ENCODE measurements at places on chromosomes 12 and 14.

- no peak for DNase-seq
These were observed 25.8 kb upstream of the CLEC4E start for GRCh38 chr12:8566525-8566924.

DNA sequence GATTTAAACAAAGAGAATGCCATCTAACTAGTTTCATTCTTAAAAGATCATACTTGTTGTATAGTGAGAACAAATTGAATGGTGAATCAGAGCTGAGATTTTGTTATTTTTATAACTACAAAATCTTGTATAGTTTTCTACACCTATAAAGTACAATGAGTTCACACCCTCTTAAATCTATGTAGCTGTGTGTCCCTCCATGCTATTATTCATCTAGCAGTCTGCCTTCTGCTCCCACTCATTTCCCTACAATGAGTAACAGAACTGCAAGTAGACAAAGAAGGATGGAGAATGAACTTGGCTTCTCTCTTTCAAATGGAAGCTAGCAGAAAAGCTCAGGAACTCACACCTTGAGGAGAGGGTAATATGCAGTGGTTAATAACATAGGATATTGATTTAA lies 7.1 kb downstream of the IFNG-AS1 start:
- no peak for DNase-seq

DNA sequence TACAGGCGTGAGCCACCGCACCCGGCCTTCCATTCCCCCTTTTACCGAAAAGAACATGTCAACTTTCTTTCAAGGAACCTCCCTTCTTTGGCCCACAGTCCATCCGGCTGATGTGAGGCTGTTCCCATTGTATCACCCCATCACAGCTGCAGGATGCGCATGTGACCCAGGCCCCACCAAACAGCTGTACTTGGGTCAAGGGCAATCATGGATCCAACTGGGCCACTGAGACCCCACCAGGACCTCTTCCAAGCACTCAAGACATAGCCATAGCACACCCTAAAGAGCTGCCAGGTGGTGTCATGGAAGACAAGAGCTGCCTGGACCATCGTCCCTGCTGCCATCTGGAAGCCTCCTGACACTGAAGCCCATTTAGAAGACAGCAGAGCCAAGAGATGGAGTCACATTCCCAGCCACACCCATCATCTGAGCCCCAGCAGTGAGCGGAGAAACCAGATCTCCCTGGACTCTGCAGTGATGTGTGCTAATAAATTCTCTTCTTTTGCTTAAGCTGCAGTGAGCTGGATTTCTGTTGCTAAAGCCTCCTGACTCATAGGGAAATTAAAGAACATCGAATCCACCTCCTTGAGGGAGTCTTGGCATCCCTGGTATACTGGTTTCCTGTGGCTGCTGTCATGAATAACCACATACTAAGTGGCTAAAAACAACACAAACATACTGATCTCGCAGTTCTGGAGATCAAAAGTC lies 105.6 kb downstream of the KSR2 start:
- DNase-seq = no peak

DNA sequence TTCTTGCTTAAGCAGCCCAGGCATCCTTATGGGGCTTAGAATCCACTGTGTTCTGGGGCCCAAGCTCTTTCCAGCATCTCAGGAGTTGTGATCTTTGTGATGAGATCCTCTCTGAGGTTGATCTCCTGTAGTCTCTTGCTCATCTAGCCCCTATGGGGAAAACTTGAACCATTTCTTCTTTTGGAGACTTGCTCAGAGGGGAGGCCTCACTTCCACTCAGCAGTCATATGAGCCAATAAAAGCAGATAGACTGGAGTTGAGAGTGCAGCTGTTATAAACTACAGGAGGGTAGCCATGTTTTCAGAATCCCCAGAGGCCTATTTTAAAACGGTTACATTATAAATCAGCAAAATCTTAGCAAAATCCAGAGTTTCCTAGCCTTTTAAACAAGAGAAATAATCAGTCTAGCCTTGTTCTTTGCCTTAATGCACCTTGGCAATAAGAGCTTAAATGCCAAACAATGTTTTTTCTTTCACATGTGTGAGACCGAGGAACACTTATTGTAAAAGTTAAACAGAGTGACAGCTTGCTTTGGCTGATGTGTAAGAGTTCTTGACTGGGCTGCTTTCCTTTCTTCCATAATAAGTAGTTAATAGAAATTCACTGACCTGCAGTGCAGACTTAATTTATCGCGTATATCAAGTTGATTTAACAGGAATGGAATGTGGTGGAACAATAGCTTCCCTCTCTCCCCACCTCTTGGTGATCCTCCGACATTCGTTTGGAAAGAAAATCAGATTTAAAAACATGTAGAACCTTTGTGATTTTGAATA lies 168.3 kb downstream of the NEDD1 start:
- DNase-seq = no peak

DNA sequence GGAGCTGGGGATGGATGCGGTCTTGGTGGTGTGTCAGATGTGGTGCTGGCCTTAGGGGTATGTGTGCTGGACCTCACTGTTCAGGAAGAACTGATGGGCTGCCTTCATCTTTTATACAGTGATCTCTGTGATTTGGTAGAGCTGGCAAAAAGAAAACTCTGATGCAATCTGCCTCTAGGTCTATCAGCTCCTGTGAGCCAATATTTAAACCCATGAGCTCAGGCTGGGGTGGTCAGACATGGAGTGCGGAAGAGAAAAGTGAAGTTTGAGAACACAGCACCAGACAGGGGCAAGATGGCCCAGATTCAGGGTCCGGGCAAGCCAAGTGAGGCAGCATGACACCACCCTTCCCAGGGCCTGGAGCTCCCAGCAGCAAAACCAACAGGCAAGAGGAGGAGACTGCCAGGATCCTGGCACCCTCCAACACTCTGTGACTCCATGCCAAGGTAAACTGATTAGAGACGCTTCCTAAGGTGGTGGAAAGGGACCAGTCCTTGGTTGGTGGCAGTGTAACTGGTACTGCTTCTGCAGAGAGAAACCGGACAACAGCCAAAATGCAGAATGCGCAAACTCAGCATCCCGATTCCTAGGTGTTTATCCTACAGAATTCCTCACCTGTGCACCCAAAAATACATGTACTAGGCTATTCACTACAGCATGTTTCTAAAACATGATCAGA lies 82.3 kb downstream of the CHGA start:
- peak; percentile 17 for DNase-seq

DNA sequence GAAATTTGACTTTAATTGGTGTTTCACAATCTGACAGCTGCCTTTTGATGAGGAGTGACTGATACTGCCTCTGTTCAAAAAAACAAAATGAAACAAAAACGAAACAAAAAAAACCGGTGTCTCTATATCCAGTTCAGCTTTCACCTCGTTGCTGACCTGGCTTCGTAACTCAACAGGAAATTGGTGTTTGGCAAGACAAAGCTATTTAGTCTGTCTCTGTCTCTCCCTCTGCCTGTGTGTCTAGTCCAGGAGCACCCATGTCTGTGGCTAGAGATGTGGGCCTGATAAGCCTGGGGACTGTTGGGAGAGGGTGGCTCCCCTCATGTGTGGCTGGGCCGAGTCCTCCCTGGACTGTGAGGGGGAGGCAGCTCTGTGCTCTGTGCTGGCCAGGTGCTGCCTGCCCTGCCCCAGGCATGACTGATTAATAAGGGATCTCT lies 11.3 kb downstream of the CACNA1C start:
- DNase-seq = peak; percentile 32

GRCh38 chr12:132012919-132013568 lies 63.3 kb downstream of the EP400 start:
- no peak for DNase-seq

DNA sequence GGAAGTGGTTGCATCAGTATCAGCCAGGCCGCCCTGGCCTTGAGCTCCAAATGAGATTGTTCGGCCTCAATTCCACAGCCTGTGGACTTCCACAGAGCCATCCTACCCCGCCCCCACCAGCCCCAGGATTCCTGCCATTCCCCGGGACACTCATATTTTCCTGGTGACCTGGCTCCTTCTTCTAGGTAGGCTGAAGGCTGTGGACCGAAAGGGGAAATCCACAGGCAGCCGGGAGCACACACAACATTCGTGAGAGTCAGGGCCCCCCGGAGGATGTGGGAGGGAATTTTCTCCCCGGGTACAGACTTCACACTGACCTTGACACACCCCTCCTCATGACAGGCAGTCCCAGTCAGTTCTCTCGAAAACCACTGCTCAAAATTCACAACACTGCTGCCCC lies 39.9 kb downstream of the RIN3 start:
- DNase-seq = no peak

DNA sequence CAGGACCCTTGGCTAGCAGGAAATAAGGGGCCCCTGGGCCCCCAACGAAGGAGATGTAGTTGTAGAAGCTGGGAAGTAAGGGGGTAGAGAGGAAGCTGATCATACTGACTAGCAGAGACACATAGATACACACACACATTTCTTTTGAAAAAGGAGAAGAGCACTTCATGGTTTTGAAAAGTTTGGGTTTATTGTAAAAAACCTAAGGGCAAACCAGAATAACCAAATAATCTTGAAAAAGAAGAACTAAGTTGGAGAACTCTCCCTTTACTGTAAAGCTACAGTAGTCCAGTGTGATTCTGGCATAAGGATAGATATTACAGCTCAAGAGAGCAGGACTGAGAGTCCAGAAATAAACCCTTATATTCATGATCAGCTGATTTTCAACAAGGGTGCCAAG lies 5.8 kb upstream of the HCAR3 start:
- no peak for DNase-seq

GRCh38 chr12:51980051-51980808 lies 26.5 kb upstream of the TAMALIN start:
- DNase-seq = peak; percentile 71

- no peak for DNase-seq
These were observed 254.7 kb downstream of the ADGRD1 start for GRCh38 chr12:131208425-131208824.

DNA sequence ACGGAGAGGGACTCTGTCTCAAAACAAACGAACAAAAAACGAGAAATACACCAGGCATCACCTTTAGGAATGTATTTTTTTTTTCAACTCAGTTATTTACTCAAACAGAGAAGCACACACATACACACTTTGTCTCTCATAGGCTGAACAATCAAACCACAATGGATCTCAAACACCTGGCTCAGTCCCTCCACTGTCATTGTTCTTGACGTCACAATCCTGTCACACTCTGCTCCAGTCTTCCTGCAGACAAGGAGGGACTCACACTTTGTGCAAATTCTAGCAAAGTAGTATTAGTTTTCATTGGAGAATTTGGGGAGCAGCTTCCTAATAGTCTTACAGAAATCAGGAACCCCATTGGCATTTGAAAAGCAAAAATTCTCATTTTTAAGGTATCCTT lies 727.8 kb downstream of the BCL11B start:
- no peak for DNase-seq
